ENCODE measurements at places on chromosomes 4 and X.
A peak's percentile ranks its signal among the peaks of the same experiment; 100 is the strongest.

GRCh38 chr4:54256491-54257486, 27.7 kb downstream of the PDGFRA start:
- no peak for DNase-seq

DNA sequence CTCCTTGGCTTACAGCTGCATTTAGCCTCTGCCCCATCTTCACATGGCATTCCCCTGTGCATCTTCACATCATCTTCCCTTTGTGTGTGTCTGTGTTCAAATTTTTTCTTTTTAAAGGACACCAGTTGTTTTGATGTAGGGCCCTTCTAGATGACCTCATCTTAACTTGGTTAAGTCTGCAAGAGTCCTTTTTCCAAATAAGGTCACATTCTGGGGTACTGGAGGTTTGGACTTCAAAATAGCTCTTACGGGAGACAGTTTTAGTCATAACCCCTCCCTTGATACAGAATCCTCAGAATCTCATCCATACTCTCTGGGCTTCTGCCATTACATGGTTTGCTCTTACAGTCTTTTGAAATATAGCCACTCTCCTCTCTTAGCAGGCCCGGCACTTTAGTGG, 231.5 kb upstream of the ATP6AP2 start:
- DNase-seq: no peak

DNA sequence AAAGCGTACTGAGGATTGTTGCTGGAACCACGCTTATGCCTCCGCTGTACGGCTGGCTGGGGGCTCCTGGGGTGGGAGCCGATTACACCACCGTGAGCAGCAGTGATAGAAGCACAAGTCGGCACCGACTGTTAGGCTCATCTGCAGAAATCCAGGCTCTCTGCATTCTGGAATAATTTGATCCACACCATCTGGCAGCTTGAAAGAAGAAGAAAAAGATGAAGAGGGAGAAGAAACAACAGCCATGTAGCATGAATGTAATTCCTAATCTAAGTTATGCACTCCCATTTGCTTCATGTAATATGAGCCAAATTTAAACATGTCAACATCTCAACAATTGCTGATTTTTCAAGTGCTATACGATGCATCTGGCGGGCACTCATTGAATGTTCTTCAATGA, 84.6 kb upstream of the DHX15 start:
- DNase-seq: peak; percentile 32

GRCh38 chrX:24465532-24465865, 413 bp downstream of the PDK3 start:
- DNase-seq: no peak

- DNase-seq: no peak
Observed at GRCh38 chr4:1797861-1798579, 4.9 kb downstream of the FGFR3 start.

DNA sequence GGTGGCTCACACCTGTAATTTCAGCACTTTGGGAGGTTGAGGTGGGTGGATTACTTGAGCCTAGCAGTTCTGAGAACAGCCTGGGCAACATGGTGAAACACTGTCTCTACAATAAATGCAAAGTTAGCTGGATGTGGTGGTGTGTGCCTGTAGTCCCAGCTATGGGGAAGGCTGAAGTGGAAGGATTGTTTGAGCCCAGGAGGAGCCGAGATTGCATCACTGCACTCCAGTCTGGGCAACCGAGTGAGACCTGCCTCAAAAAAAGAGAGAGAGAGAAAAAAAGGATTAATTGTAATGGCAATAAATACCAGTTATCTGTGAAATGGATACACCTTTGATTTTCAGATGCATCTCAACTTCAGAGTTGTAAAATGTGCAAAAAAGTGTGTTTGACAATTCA, 58.8 kb downstream of the SPRY1 start:
- DNase-seq: no peak

GRCh38 chr4:140372751-140373327, 607 bp upstream of the SCOC start:
- no peak for DNase-seq

GRCh38 chr4:163603257-163603656, 108.8 kb downstream of the TMA16 start:
- no peak for DNase-seq

DNA sequence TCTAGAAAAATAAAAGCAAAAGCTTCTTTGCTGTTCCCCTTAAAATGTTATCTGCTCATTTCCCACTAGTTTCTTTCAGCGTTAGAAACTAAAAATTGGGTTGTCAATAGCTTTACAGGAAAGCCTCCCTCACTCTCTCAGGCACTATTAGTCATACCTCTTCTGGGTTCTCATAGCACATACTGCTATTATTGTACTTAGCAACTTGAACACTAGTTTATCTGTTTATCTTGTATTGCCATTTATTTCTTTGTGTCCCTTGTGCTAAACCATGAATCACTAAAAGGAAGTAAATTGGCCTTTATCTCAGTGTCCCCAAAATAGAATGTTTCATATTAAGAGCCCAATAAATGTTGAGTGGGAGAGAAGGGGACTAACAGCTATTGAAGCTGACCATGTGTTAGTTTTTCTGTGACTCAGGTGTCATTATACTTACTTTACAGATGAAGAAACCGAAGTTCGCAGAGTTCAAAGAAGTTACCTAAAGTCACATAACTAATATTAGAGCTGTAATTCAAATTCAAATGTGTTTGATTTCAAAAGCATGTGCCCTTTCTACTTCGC, 124.8 kb upstream of the CITED1 start:
- no peak for DNase-seq

DNA sequence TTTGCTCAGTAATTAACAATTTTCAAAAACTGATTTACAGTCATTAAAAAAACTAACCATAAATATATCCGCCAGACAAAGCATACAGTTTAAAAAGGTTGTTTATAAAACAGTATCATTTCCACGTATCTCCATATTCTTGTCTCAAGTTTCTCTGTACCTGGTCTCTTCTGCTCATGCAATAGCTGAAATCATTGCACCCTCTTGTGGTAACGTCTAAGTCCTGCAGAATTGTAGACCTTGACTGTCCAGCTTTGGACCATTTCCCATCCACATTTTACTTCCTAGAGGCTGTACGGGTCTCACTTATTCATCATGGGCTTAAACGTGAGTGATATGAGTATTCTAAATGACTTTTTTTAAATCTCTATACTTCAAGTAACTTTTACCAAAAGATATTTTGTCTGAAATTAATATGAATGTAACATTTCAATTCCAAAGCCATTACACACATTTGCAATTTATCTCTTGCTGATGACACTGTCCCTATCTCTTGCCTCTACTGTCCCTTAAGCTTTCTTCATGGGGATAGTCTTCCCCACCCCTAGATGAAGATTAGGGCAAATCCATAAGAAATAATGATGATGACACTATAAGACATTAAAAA, 118.5 kb downstream of the BTC start:
- DNase-seq: peak; percentile 80

DNA sequence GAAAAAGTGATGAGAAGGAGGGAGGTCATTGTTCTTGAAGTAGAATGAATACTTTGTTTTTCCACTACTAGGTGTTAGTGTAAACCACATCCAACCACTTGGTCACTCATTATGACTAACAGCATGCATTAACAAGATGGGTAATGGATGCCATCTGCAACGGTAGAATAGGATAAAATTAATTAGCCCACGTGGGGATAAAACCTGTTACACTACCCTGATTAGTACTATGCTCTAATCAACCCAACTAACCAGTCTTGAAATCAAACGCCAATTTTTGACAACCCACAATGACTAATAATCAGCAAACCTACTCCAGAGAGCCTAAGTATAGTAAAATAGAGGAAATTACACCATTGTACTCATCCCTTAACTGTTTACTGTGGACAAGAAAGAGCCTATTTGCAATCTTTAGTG, 93.4 kb upstream of the MCF2 start:
- no peak for DNase-seq

GRCh38 chrX:122591546-122591945, 592.5 kb upstream of the GRIA3 start:
- no peak for DNase-seq

GRCh38 chr4:181365671-181366070, 877.5 kb upstream of the TENM3 start:
- no peak for DNase-seq

DNA sequence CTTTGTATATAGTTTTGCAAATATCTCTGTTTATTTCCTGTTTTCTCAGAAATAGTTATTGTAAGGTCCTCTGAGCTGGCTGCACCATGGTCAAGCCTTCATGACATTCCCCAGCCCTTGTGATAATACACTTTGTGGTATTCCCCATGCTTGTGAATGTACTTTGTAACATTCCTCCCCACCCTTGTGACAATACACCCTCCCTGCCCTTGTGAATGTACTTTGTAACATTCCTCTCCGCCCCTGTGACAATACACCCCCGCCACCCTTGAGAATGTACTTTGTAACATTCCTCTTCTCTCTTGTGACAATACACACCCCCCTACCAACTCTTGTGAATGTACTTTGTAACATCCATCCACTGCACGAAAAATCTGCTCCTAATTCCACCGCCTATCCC, 530.7 kb downstream of the CENPC start:
- no peak for DNase-seq

DNA sequence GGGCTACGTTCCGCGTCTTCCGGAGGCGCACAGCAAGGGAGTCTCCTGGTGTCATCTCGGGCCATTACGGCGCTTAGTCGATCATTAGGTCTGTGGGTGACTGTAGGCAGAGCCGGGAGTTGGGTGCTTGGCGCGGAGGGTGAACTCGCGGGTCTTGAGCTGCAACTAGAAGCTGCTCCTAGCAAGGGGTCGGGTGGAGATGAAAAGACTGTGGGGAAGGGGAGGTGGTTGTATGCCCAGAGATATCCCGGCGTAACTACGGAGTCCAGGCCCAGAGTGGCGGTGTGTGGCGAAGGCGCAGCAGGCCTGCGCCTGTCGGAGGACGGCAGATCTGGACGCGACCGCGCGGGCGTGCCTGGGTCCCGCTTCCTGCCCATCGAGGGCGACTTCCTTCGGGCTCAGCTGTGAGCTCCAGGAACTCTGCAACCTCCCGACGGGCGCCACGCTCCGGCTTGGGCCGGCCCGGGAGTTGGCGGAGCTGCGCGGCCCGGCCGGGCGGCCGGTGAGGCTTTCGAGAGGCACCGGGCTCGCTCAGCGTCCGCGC, 2.7 kb upstream of the NKX3-2 start:
- no peak for DNase-seq

DNA sequence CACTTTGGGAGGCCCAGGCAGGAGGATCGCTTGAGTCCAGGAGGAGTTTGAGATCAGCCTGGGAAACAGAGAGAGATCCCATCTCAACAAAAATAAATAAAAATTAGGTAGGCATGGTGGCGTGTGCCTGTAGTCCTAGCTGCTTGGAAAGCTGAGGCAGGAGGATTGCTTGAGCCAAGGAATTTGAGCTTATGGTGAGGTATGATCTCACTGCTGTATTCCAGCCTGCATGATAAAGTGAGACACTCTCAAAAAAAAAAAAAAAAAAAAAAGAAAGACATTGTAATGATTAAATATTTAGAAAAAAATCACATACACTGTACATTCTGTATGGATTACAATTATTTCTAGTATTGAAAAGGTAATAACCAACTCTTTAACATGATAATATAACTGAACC, 87.1 kb downstream of the SLIT2 start:
- DNase-seq: no peak

GRCh38 chr4:26175006-26175786, 145.6 kb upstream of the RBPJ start:
- no peak for DNase-seq

DNA sequence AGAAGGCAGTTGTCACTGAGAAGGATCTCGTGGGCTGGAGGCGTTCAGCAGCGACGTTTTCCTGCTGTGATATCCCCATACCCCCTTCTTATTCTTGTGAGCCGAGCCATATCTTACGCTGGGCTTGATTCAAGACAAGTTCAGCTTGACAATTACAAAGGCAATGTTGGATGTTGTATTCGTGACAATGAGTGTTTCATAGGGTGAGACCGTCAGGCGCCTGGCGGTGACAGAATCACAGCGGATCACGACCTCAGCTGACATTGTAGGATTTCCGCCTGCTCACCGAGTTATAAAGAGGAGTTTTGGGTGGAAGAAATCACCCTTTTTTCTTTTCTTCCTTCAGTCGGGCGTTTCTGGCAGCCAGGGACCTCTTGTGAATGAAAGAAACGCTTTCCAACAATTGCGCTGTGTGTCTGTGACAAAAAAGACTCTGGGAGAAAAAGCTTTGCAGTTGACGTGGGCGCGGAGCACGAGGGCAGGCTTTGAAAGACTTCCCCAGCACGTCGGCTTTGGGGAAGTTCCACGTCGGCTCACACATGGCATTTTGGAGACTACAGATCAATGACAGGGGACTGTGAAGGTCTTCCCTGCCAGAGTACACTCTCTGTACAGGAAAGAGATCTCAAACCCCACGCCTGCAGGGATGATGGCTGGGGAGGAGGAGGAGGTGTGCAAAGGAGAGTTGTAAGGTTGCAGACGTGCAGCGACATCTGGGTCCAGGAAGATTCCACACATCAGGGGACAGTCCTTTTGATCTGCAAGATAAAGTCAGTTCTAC, 135.4 kb downstream of the CRLF2 start:
- DNase-seq: no peak

GRCh38 chrX:96098471-96098870, 586.2 kb upstream of the DIAPH2 start:
- no peak for DNase-seq

DNA sequence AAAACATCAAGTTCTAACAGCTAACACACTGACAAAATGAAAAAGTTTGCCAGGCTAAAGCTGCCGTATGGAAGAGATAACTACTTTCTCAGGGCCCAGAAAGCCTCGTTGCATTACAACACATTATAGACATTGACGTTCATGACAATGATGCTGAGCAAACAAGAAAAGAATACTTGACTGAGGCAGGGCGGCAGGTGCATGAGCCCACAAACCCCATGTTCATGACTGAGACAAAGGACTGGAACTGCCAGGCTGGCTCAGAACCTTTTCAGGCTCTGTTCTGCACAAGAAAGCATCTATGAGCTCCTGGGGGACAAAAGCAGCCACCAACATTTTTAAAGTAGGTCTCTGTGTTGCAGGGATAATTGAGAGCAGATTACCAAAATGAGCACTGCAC, 13.6 kb downstream of the TLR6 start:
- DNase-seq: no peak

DNA sequence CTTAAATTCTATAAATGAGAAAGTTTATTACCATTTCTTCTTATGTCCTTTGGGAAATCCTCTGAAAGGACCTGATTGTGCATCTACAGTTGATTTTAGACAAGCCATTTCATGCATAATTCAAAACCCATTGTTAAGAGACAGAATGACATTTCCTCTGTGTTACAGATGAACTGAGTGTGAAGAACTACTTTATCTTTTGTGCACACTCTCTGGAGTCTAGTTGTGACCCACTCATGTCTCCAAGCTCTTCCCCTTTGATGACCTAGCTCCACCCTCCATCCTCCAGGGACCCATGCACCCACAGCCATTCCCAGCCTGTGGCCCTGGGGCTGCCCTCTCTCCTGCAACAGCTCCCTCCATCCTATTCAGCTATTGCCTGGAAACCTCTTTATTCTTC, 57.5 kb upstream of the BMPR1B start:
- DNase-seq: no peak

Measured in stomach (tissue), 19 donors.